Activated CD4-positive, alpha-beta T cell treated with anti-CD3 and anti-CD28 coated beads, Interleukin-2, amount 50 U/mL, for 16 hours (primary cell): ENCODE measurements at places on chromosomes 3 and 15.

GRCh38 chr15:76006136-76006778 is 6.0 kb downstream of the NRG4 start:
- no peak for DNase-seq

DNA sequence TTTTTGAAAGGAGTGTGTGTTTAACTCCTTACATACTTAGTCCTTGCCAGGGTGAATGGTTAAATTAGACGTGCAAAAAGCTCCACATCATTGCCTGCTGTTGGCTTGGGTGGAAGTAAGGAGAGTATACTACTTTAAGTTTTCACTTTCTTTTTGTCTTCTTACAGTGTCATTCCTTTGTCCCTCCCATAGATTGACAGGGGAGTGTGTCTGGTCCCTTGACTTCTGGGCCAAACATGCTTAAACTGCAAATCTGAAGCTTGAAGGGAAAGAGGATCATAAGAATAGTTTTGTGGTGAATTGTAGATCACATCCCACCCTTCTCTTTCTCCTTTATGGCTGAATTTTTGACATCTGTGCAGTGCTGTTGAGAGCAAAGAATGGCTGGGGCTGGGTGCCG is 355.8 kb upstream of the C2CD4B start:
- DNase-seq, result no peak

DNA sequence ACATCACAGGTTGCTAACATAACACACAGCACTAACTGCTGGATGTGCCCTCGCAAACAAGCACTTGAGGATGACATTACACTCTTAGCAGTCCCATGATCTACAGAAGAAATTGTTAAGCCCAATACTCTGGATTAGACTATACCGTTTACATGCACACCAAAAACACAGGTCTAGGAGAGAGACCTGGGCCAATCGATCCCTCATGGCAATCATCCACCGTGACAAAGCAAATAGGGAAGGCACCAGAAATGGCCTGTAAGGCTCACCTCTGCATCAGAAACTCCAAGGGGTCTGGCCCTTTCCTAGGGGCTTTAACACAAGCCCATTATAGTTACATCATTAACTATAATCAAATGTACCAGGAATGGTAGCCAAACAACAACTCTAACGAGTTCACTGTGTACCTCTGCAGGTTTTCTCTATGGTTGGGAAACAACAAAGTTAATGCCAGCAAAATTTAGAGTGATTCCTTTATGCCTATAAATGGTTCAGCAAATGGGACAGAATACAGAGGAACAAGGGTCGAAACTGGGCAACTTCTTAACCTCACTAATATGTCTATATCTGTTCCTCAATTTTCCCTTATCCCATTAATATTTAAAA is 18.5 kb downstream of the TRANK1 start:
- DNase-seq, result no peak

GRCh38 chr15:90291679-90292356 is 26.3 kb downstream of the NGRN start:
- peak; percentile 28 for DNase-seq

- DNase-seq, result no peak
These were observed 10.9 kb downstream of the DISP2 start for GRCh38 chr15:40368719-40369473.

- no peak for DNase-seq
These were observed 23.6 kb downstream of the PTPN23 start for GRCh38 chr3:47404431-47404876.

- no peak for DNase-seq
These were observed 12.2 kb upstream of the ATP2B2 start for GRCh38 chr3:10517627-10518026.

DNA sequence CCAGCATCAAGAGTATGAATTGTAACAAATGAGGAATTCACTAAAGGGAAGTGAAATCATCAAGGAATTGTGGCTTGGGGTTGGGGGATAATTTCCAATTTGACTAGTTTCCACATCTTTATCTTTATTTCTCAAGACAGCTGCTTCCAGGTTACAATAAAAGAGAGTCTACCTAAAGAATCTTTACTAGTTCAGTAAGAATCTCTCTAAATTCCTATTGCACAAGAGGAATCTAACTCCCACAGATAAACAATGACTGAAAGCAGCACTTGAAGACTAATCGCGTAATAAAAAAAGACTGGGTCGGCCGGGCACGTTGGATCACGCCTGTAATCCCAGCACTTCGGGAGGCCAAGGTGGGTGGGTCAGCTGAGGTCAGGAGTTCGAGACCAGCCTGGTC is 194.4 kb downstream of the KBTBD8 start:
- DNase-seq, result no peak

DNA sequence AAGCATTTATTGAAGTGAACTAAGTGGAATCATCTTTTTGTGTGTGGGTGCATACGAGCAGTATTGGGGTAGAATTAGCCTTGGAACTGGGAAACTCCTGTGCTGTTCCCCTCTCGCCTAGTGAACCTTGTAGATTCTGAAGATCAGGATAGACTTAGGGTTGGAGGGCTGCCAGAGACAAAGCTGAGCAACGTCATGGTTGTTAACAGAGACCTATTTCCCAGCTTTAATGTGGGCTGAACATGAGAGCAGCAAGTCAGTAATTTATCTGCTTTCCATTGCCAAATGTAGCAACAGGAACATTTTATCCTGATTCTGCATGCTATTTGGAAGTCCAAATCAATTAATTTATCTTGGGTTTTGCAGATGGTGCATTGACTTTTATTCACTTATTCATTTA is 246.6 kb downstream of the IL20RB start:
- no peak for DNase-seq

GRCh38 chr3:30614943-30615342 is 8.5 kb downstream of the TGFBR2 start:
- DNase-seq, result no peak

GRCh38 chr15:41512940-41513505 is 604 bp downstream of the LTK start:
- no peak for DNase-seq

DNA sequence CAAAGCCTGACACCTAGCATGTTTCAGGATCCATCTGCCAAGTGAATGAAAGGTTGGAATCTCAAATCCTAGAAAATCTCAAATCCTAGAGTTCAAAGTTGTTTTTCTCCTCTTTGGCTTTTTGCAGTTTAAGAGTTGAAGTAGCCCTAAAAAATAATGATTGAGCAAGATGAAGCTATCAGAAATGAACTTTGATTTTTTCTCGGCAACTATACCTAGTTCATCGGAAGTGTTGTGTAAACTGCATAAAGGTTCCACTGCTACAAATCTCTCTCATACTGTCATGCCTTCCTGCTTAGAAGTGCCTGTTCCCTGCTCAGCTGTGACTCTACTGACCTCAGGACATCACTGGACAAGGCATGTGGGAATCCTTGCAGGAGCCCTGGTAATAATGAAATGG is 35.8 kb upstream of the FOXB1 start:
- DNase-seq, result no peak

DNA sequence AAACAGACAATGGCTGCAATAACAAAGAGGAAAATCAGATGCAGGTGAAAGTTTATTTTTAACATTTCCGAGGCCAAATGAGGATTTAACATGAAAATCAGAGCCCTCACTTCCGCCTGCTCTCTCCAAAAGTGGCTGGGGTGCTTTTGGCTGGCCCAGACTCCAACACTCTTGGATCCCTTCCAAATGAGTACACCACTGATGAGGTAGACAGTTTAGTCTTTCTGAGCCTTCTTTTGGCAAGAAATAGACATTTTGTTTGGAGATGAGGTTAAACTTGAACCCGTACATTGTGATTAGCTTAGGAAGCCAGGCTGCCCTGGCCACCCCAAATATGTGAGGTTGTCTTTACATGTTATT is 51.0 kb upstream of the TRA2B start:
- no peak for DNase-seq

DNA sequence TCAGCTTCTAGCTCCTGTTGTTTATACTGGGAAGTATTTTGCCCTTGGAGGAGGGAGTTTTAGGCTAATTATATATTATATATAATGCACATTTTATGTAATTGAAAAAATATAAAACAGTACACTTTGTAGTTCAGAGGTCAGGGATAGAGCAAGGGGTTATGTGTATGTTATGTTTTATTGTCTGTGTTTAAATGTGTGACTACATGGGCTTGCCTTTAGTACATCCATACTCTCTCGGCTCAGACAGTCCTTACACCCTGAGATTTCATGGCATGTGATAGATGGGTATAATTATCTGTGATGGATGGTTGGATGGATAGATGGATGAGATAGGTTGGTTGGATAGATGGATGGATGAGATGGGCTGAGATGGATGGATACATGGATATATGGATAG is 17.4 kb upstream of the ST3GAL6 start:
- DNase-seq, result no peak

- no peak for DNase-seq
These were observed 87.4 kb upstream of the CACNA2D3 start for GRCh38 chr3:54034971-54035370.

- DNase-seq, result no peak
These were observed 29.1 kb upstream of the SCG3 start for GRCh38 chr15:51652084-51652668.

DNA sequence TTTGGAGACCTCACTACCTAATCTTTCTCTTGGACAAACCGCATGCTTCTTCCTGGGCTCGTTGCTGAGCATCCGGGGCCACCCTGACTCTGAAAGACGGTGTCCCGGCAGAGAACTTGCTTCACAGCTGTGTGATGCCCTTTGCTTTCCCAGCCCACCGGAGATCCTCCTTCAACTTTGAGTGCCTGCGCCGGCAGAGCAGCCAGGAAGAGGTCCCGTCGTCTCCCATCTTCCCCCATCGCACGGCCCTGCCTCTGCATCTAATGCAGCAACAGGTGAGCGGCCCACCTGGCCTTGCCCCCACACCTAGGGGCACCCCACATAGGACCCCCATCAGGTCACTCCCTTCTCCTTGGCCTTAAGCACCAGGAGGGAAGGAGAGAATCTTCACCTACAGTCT is 37.7 kb downstream of the CHDH start:
- no peak for DNase-seq

- no peak for DNase-seq
These were observed 31.9 kb downstream of the SH3BP5 start for GRCh38 chr3:15300323-15301078.

- no peak for DNase-seq
These were observed 267.3 kb downstream of the RORA start for GRCh38 chr15:60961541-60962485.

DNA sequence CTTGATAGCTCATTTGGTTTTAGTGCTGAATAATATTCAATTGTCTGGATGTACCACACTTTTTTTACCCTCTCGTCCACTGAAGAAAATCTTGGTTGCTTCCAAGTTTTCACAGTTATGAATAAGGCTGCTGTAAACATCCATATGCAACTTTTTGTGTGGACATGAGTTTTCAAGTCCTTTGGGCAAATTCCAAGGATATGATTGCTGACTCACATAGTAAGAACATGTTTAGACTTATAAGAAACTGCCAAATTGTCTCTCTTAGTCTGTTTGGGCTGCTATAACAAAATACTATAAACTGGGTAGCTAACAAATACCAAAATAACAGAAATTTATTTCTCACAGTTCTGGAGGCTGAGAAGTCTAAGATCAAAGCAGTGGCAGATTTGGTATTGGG is 59.5 kb upstream of the TNFSF10 start:
- no peak for DNase-seq

GRCh38 chr3:183339461-183340086 is 86.5 kb downstream of the B3GNT5 start:
- DNase-seq, result no peak

DNA sequence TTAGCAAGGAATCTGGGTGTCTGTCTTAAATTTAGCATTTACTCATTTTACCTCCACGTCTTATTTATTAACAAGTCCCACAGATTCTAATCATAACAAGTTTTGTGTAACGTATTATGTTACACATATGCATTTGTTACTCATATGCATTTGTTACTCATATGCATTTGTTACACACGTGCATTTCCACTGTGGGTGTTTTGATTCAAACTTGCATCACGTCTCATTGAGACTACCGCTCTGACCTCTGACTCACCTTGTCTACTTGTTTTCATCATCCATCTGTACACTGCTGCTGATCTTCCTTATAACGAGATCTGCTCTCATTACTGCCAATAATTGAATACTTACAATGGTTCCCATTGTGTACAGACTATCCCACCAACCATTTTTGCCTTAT is 1141.4 kb downstream of the TBL1XR1 start:
- DNase-seq, result no peak

DNA sequence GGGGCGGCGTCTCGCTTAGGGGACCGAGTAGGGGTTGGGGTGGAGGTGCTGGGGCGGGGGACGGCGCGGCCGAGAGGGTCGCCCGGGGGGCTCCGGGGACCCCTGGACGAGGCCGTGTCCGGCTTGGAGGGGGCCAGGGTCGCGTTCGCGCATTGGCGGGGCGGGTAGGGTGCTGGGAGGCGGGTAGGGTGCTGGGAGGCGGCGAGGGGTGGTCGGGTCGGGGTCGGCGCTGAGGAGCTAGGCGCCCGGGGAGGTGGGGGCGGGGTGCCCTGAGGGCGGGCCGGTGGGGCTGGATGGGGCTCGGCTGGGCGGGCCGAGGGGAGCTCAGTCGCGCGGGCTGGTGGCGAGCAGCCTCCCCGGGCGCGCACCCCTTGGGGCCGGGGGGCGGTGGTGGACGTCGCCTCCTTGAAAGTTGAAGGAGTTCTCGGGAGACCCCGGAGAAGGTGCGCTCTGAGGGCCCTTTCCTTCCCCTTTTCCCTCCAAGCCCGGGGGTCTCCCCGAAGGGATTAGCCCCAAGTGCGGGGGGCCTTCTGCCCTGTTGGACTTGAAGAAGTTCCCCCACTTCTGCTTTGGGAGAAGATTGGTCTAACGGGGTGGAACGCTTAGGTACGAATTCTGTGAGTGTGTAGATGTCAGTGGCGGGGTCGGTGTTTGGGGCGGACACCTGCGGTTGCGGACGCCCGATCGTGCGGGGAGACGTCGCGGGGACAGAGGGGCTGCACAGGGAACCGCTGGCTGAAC is 543 bp downstream of the MEF2A start:
- DNase-seq, result no peak

GRCh38 chr3:194312743-194313281 is 38.3 kb downstream of the CPN2 start:
- DNase-seq, result no peak

DNA sequence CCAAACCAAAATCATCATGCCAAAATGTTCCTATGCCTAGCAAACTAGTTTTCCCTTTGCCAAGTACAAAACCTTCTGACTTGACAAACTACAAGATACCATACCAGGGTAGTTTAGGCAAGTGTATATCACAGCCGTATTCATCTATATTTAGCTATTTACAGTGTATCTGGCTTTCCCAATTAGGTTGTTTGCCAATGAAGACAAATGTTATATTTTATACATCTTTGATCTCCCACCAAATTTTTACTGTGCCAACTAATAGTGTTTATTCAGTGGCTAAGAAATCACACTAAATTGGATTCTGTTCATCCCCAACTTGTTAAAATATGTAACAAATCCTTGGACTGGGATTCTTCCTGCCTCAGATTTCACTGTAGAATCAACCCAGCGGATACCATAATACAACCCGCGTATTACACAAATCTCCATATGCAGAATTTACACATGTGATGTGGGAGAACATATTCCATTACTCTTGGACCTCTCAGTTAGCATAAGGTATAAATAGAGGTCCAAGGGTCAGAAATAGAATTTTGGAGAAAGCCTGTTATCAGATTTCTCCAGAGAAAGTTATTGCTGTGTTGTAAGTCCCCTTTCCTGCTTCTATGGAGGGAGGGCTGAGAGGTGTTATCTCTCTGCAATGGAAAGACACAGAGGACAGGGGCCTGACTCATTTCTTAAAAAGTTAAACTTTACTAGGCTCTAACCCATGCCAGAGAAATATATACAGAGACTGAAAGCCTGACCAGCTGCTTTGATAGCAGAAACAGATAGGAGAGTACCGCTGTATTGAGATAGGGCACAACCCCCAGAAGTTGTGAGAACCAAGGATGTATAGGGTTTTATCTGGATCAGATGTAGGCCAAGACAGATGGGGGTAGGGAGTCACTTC is 467.0 kb downstream of the FGF12 start:
- no peak for DNase-seq

GRCh38 chr15:80437334-80437891 is 33.2 kb downstream of the ARNT2 start:
- no peak for DNase-seq
